NCI-H187 (cell line): ENCODE measurements at places on chromosomes 11 and 22.

DNA sequence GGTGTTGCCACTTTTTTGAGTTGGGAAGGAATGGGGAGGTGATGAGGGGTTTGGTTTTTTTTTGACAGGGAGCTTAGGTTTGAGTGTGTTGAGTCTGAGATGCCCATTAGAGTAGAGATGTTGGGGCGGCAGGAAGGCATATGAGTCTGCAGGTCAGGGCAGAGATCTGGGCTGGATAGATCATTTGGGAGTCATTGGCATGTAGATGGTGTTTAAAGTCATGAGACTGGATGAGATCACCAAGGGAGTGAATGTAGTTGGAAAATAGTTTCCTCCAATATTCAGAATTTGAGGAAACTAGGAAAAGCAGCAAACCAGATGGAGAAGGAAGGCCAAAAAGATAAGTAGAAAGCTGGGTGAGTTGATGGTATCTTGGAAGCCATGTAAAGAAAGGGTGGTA, 2.1 kb upstream of the ANAPC15 start:
- no peak for DNase-seq

- DNase-seq = no peak
Measured at GRCh38 chr22:42364604-42365110, 67.5 kb downstream of the NFAM1 start.

DNA sequence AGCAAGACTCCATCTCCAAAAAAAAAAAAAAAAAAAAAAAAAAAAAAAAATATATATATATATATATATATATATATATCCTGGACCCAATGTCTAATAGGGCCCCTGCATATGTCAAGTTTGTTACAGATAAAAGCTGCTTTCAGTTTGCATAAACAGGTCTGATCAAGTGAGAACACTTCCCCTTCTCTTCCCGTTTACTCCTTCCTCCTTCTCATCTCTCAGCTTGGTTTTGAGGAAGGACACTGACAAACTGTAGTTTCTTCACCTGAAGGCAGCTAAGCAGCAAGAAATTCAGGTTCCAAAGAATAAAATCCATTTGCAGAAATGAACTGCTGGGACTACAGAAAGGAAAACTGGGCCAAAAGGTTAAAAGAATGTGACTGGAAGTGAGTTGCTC, 11.7 kb downstream of the THOC5 start:
- DNase-seq = no peak

- no peak for DNase-seq
Measured at GRCh38 chr11:126404367-126404766, 48.9 kb downstream of the ST3GAL4 start.

DNA sequence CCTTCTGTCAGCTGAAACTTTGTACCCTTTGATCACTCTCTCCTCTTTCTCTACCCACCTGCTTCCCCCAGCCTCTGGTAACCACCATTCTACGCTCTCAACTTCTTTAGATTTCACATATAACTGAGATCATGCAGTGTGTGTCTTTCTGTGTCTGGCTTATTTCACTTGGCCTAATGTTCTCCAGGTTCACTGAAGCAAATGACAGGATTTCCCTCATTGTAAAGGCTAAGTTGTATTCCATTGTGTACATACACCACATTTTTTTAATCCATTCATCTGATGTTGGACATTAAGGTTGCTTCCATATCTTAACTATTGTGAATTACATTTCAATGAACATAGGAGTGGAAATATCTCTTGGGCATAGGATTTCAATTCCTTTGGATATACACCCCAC, 207.6 kb downstream of the MIAT start:
- DNase-seq = no peak

DNA sequence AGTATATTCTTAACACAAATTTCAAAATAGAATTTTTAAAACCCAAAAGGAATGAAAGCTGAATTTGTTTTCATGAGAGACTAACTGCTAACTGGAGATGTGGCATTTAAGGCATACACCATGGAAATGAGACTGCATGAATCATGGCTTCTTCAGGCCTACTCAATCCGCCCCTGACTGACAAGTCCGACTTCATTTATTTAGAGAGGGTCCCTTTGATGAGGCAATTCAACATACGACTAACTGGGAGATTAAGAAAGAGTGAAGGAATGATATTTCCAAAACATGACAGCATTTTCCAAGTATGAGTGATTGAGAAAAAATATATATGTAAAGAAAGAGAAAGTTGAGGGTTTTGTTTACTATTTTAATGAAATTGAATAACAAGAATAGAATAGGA, 720.1 kb downstream of the DLG2 start:
- DNase-seq = no peak

DNA sequence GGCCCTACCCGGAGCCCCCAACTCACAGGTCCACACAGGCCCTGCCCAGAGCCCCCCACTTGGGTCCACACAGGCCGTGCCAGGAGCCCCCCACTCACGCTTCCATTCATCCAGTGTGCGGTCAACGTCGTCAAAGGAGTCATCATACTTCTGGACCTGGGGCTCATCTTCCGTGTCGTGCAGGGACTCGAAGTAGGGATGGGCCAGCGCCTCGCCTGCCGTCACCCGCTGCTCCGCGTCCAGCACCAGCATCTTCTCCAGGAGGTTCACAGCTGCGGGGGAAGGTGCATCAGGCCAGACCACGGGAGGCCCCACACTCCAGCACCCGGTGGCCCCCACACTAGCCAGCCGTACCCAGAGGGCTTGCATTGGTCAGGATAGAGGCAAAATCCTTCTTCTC, 4.0 kb upstream of the HDAC10 start:
- no peak for DNase-seq

GRCh38 chr11:41003339-41004282, 455.8 kb downstream of the LRRC4C start:
- no peak for DNase-seq
